AG08395 (cell line): ENCODE measurements at places on chromosomes 5 and 9.

GRCh38 chr5:64489857-64490256 lies 16.0 kb upstream of the RGS7BP start:
- DNase-seq = no peak

DNA sequence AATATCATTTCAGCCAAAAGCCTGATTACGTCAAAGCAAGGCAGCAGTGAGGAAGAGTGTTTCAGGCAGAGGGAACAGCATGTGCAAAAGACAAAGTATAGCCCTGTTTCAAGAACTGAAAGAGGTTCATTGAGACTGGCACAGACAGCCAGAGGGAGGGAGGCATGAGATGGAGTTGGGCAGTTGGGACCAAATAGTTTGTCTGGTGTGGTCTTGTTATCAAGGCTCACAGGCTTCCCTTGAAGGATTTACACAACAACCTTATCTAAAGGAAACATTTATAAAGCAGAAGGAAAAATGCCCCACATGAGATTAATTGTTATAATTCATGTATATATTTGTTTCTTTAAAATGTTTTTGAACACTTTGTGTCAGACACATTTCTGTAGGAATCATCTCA lies 253.3 kb downstream of the DMAC1 start:
- no peak for DNase-seq

DNA sequence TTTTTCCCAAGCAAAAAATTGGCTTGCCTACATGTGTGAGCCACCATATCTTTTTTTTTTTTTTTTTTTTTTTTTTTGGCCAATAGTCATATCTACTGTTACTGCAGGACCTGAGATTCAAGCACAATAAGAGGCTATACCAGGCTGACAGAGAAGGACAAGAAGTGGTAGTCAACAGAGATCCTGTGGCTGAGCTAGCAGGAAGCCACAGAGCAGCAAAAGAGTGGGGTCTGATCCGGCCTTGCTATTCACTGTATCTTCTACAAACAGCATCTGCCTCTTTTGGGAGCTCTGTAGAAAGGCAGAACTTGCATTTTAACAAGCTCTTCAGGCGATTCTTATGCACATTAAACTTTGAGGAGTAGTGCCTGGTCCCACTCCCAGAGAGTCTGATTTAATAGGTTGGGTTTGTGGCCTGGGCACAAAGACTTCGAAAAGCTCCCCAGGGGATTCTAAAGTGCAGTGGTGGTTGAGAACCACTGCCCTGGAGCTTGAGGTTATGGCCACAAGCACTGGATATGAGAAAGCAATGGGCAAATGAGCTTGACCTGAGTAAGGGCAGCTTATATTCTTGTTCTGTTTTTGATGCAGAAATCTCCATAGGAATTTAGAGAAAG lies 162.8 kb downstream of the PIK3R1 start:
- DNase-seq = no peak

- no peak for DNase-seq
Observed at GRCh38 chr5:61617995-61618525, 286.0 kb downstream of the ZSWIM6 start.

- DNase-seq = no peak
Observed at GRCh38 chr5:148828511-148829247, 2.3 kb downstream of the ADRB2 start.

GRCh38 chr5:32630867-32631491 lies 45.6 kb downstream of the SUB1 start:
- no peak for DNase-seq

GRCh38 chr9:113738496-113738892 lies 137.6 kb upstream of the ZNF618 start:
- DNase-seq = no peak

DNA sequence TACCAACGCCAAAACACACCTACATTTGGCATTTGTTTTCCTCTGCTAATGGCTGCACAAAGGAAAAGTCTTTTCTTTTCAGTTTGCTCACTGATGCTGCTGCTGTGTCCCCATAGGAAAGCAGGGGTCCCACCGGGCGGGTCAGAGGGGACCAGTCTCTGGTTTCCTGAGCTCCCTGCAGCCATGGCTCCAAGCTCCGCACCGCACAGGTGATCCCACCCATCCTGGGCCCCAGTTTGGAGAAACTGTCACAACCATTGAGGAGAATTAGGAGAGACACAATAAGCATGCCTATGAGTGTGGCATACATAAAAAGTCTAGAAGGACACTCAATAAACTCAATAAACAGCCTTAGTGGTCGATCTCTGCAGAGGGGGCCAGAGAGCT lies 19.9 kb downstream of the MED10 start:
- DNase-seq = no peak

DNA sequence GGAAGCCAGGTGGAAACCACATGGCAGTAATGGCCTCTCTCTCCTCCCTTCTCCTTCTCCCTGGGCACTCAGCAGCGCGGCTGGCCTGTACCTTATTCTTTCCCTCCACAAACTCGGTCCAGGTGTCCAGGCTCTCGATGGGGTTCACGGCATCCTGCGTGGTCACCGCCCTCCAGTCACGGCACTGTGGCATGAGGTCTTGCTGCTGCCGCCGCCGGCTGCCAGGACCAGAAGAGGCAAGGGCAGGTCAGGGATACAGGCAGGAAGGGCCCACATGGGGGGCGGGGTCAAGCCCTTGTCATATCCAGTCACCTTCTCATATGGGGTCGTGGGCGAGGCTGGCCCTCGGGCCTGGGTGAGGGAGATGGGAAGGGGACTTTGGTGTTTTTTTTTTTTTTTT lies 25.6 kb downstream of the FLT4 start:
- no peak for DNase-seq

GRCh38 chr9:3948826-3949556 lies 350.9 kb downstream of the GLIS3 start:
- DNase-seq = peak; percentile 39

GRCh38 chr5:80408484-80409366 lies 861 bp downstream of the ZFYVE16 start:
- DNase-seq = peak; percentile 56

DNA sequence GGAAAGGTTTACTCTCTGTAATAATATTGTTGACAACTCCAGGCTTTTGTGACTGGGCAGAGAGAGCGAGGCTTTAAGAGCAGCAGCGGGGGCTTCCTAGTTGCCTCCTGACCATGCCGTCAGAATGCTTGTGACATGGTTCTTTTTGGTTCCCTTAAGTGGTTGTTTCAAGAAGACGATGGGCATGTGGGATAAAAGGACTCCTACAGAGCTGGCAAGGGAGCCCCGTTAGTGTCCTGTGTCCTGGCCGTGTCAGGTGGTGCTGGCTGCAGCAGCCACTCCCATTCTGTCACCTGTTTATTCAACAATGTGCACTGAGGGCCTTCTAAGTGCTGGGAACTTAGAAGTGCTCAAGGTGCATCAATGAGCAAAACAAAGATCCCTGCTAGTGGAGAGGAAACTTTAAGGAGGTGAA lies 19.7 kb downstream of the LCP2 start:
- no peak for DNase-seq

DNA sequence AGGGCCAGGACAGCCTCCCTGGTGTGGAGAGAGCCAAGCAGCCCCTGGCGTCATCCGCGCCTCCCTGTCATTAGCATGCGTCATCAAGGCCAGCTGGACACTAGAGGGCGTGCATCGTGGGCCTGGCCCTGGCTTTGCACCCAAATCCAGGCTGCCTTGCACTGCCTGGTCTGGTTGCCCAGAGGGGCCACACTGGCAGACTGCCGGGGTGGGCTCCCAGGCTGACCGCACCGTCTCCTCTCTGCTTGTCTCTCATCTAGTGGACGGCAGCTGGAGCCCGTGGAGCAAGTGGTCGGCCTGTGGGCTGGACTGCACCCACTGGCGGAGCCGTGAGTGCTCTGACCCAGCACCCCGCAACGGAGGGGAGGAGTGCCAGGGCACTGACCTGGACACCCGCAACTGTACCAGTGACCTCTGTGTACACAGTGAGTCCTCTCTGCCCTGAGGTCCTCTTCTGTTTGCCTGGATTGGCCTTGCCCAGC lies 29.0 kb downstream of the HK3 start:
- peak; percentile 75 for DNase-seq

DNA sequence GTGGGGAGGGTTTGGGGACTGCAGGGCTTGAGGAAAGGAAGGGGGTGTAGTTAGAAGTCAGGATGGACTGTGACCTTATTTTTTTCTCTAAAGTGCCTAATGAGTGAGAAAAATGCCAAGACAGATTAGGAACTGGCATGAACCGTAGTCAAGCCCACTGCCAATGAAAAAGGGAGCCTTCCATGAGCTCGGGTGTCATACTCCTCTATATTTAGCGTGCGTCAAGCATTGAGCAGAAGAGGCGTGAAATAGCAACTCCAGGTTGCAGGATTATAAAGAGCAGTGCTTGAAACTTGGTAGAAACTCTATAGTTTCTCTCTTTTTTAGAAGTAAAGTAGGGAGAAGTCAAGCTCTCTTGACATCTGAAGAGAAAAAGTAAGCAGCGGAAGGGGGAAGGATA lies 1.8 kb downstream of the SGCD start:
- DNase-seq = no peak

DNA sequence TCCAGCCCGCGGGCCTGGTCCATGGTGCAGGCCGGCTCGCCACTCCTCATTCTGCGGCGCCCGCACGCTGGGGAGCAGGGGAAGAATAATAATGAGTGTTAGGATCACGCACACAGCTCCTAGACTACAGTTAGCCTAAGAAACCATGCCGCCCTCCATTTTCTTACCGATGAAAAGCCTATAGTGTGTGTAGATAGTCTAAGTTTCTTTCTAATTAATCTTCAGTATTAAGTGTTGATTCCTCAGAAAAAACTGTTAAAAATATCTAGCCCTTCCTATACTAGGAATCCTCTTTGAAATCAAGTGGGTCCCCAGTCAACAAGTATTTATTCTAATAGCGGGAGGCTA lies 9.3 kb downstream of the ZBED3 start:
- DNase-seq = no peak
